ENCODE measurements at places on chromosomes 11 and 22.
A peak's percentile ranks its signal among the peaks of the same experiment; 100 is the strongest.

DNA sequence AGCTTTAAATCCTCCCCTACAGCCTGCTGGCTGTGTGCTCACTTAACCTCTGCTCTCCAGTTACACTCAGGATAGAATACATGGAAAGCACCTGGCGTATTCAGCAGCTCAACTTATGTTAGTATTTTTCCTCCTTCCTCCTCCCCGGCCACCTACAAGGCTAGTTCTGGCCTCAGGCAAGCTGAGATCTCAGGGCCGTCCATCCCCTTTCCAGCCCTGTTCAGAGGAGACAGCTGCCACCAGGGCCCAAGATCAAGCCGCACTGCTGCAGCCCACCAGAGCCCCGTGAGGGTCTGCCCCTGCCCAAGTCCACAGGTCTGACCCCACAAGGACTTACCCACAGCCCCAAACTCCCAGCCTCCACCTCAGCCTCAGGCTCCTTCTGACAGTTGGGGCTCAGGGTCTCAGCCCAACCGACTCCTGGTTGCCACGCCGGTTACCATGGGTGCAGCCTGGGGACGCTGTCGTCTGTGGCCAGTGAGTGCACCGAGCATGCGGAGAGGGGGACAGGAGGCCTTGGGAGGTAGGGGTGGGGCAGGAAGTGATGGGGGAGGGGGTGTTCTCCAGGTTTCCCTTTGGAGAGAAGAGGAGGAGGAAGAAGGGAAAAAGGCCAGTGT lies at the start of gene C11orf16:
Gene C11orf16, minus strand, starts transcription at position 384 of the 617 bp plus-strand sequence. CDS start 639 bp downstream, outside the sequence.
- no peak for DNase-seq

- DNase-seq = peak; percentile 73
Measured at GRCh38 chr11:114195981-114196731, 100.0 kb upstream of the NNMT start.

GRCh38 chr11:83127310-83127637 lies 29.7 kb upstream of the PCF11 start:
- no peak for DNase-seq

- peak; percentile 93 for DNase-seq
Measured at GRCh38 chr22:30609260-30610185, 2.5 kb downstream of the TCN2 start.

DNA sequence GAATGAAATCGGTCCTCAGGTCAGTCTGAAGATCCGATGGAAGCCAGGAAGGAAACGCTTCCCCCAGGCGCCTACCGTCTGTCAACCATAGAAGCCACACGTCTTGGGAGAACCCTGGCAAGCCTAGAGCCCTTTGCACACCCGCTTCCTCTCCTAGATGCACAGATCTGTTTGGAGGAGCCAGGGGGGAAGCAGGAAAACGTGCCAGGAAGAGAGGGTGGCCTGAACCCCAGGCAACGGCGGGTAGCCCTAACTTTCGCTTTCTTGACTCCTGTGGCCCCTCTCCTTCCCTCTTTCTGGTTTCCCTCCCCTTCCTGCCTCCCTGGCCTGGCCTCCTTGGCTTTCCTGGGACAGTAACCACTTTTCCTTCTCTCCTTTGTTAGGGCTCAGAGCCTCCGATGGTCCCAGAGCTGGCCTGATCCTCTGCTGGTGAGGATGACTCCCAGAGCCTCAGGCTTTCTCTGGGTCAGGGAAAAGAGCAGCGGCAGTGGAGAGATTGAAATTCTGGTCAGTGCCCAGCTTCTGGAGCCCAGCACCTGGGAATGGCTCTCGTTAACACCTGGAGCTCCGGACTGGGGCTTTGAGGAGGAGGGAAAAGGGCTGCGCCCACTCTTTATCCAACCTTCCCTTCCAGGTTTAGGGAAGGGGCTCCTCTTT lies 2.1 kb downstream of the FXYD6 start:
- no peak for DNase-seq

- DNase-seq = peak; percentile 60
Measured at GRCh38 chr11:74672956-74673692, 58.1 kb downstream of the CHRDL2 start.
